ENCODE measurements at places on chromosomes 6 and 20.

GRCh38 chr6:110612298-110612697 is 135.9 kb upstream of the SLC22A16 start:
- DNase-seq = no peak

DNA sequence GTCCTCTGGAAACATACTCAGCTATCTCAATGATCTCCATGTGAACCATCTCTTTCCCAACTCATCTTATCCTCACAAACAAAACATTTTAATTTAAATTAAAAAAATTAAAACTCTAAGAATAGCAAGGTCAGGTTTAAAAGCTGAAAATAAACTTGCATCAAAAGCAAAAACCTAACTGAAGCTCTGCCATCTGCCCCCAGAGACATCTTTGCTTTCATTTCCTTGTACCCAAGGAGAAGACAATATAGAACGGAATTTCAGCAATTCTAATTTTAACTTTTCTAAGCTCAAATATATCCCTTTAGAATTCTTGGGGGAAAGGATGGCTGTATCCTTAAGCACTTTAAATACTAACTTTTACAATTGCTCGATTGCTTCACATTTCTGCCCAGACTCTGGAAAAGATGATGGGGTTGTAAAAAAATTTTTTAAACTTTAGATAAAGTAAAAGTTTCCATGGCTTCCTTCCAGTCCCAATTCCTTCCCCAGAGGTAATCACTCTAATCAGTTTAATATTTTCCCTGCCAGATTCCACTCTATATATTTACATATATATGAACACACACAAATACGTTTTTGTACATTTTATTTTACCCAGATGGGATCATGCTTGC is 69.2 kb upstream of the SMIM29 start:
- DNase-seq = no peak

DNA sequence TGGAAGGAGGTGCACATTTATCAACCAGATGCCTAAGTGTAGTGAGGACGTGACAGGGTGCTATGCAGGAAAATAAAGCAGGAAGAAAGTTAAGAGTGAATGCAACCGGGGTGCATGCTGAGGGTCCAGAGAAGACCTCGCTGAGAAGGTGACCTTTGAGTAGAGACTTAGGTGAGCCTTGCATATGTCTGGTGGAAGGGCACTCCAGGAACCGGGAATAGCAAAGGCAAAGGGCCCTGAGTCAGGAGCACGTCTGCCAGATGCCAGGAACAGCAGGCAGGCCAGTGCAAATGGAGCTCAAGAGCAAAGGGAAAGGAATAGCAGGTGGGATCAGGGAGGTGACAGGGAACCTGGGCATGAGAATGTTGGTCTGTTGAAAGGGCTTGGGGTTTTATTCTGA is 445.5 kb downstream of the PREX1 start:
- no peak for DNase-seq

GRCh38 chr6:142692942-142693341 is 252.0 kb downstream of the HIVEP2 start:
- peak; percentile 46 for DNase-seq

DNA sequence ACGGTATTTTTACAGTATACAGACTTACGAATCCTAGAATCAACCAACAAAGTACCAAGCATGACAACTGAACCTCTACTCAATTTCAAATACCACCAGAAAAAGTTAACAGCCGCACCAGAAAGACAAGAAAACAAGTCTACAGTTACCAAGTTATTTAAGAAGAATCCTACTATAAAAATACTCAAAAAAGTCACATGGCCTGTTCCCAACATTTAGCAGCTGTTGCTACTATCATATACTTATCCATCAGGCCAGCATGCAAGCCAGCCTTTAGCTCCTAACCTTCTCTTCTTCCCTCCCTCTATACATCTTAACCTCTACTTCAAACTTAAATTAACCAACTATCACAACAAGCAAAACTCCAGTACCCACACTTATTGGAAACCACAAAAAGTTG is 1.9 kb downstream of the SYNCRIP start:
- DNase-seq = no peak

DNA sequence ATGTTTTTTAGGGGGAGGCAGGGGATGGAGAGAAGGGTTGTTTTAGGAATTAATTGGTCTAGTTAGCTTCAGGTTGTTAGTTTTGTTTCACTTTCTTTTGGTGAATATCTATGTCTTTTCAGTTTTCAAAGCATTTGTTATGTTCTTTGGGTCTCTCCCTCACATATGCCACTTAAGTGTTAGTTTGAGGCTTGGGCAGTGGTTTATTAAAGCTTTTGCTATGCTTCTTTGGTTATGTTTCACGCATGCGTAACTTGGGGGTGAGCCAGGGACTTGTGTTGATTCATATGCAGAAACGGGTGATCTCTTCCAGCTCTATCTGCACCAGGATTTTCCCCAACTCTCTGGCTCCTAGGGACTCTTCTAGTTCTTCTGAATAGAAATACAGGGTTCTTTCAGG is 11.4 kb upstream of the MMS22L start:
- no peak for DNase-seq

GRCh38 chr6:54002116-54002515 is 109.1 kb upstream of the MLIP start:
- no peak for DNase-seq

Data from activated CD4-positive, alpha-beta T cell treated with anti-CD3 and anti-CD28 coated beads for 1 hour (primary cell).